ENCODE measurements at places on chromosomes 6 and 20.

- no peak for DNase-seq
Measured at GRCh38 chr20:6784210-6784631, 16.7 kb downstream of the BMP2 start.

DNA sequence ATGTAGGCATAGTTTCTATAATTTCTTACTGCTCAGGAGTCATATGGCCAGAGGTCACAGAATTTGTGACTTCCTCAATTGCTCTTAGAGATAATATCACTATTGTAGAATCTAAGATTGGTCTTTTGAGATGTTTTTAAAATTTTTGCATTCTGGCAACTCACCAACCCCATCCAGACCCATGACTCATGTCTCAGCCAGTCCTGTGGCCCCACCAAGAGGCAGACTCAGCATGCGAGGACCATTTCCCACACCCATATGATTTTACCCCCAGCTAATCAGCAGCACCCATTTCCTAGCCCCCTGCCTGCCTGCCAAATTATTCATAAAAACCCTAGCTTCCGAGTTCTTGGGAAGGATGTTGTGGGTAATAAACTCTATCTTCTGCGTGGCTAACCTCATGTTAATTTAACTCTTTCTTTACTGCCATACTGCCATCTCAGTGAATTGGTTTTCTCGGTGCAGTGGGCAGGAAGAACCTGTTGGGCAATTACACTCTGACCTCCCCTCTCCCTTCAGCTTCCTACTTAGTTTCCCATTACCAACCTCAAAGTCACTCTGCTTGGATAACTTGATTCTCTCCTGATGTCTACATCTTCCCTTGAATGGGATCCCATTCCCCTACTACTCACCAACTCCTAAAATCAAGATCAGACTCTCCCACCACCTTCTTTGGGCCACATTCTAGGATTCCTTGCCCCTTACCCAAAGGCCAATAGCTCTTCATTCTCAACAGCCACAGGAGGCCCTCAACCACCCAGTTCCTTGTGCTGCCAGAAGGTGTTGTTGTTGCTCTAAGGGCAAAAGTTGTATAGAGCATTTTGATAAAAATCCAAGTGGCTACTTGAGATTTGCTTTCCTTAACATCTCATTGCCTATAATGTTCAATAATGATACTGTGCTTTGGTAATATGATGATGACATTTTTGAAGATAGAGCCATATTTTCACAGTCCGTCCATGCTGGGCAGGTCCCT lies 16.2 kb upstream of the IYD start:
- no peak for DNase-seq

DNA sequence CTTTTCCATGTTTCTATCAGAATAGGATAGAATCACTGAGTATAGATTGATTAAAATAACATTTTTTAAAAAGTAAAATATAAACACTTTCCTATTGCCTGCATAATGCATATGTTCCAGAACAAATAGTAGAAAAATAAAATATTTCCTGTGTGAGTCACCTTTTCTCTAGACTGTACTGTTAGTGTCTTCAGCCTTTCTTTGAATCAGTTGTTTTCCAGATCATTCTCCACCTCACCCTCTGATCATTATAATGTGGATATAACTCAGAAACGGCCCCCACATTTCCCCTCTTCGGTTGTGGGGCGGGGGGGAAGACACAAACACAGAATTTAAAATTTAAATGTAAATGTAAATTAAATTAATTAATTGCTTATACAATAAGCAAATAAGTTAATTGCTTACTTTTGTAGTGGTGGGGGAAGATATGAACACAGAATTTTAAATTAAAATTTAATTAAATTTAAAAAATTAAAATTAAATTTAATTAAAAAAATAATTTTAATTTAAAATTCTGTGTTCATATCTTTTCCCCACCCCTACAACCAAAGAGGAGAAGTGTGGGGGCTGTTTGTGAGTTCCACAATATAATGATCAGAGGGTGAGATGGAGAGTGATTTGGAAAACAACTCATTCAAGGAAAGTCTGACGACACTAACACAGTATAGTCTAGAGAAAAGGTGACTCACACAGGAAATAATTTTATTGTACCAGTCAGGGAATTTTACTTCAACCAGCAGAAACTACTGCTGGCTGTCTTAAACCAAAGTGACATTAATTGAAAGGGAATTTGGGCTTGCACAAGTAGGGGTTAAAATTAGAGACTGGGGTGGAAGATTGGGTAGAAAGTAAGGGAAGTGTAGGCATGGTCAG lies 37.1 kb upstream of the PROKR2 start:
- DNase-seq, result no peak

GRCh38 chr6:164247106-164247505 lies 832.6 kb downstream of the QKI start:
- DNase-seq, result no peak

GRCh38 chr20:11717562-11717961 lies 200.1 kb upstream of the BTBD3 start:
- no peak for DNase-seq

- DNase-seq, result no peak
Measured at GRCh38 chr20:15138548-15139126, 801.2 kb upstream of the FLRT3 start.

DNA sequence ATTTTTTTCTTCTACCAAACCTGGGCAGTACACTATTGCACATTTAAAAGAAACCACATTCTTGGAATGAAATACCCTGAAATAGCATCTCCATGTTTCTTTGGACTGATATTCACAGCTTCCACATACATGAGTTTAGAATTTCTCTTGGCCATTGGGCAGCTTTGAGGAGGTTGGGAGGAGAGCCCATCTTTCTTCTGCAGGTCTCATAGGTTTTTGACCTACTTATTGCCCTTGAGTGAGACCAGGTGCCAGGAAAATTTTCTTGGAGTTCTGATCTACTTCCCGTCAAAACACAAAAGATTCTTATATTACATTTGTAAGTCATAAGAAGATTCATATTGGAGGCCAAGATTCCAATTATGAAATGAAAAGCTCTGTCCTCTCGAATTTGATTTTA lies 212.0 kb downstream of the IBTK start:
- no peak for DNase-seq

- no peak for DNase-seq
Measured at GRCh38 chr20:39429726-39430125, 467.6 kb downstream of the DHX35 start.

GRCh38 chr6:7897461-7898192 lies 13.0 kb downstream of the TXNDC5 start:
- no peak for DNase-seq

DNA sequence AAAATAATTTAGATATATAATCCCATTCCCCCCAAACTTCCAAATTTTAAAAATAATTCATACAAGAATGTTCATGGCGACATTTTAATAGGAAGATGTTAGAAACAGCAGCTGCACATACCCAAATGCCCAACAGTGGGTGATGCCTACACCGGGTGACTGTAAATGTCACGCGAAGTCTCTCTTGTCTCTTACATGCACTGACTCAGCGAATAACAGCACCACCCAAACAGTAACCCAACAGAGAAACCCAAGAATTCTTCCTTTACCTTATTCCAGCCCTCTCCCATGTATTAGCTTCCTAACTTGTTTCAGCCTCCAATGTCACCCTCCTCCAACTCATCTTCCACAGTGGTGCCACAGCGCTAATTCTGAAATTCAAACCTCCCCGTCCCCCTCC lies 74.5 kb upstream of the E2F3 start:
- no peak for DNase-seq

- DNase-seq, result peak; percentile 70
Measured at GRCh38 chr20:33667676-33668465, 1.1 kb downstream of the ACTL10 start.

GRCh38 chr6:139577763-139578604 lies 203.5 kb upstream of the CITED2 start:
- no peak for DNase-seq

DNA sequence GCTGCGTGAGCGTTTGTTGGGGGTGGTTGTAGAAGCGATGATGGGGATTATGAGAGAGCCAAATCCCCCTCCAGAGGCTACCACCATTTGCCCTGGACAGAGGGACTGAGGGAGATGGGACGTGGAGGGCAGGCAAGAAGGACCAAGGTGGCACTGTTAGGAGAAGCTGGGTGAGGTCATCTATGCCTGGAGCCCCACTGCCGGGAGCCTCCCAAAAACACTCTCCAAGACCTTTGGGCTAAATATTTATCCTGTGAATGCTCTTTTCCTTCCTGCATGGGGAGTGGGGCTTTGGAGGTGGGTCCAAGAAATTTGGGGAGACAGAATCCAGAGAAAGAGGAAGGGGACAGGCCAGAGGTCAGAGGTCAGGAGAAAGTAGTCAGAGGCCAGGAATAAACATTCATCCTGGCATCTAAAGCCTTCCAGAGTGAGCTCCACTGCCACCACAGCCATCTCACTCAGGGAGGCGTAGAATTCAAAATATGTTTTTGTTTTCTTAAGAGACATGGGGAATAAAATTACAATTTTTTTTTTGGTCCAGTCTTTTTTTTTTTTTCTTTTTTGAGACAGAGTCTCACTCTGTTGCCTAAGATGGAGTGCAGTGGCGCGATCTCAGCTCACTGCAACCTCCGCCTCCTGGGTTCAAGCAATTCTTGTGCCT lies 17.8 kb upstream of the PTGIS start:
- DNase-seq, result no peak

DNA sequence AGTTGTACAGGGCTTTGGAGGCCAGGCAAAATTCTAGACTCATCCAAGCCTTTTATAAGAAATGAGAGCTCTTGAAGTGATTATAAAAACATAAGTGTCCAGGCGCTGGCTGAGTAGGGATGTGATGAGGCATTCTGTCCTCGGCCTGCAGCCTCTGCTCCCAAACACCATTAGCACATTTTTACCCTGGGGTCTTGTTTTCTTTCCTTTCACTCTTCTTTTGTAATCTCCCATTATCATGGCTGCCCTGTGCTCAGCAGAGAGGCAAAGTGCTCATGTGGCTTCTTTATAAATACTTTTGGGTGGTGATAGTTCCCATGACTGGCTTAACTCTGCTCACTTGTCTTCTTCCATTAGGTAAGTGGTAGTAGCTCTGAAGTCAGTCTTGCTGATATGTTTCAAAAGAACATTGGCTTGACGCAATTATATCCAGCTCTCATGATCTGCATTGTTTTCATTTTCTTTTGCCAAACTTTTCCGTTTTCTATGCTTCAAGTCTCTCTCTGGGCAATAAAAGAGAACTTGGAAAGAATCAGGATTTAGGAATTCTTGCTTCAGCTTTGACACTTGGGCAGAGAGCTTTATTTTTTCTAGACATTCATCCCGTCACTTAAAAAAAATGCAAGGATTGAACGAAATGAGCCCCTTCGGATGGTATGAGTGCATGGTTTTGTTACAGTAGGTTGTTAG lies 61.1 kb downstream of the CAP2 start:
- DNase-seq, result no peak

DNA sequence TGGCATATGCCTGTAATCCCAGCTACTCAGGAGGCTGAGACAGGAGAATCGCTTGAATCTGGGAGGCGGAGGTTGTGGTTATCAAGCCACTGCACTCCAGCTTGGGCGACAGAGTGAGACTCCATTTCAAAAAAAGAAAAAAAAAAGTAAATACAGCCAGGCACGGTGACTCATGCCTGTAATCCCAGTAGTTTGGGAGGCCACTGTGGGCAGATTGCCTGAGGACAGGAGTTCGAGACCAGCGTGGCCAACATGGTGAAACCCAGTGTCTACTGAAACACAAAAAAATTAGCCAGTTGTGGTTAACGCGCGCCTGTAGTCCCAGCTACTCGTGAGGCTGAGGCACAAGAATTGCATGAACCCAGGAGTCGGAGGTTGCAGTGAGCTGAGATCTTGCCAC lies 1.5 kb upstream of the NINL start:
- DNase-seq, result no peak

GRCh38 chr20:2835331-2835796 lies 5.1 kb downstream of the PCED1A start:
- no peak for DNase-seq

- no peak for DNase-seq
Measured at GRCh38 chr6:34114695-34115402, 31.0 kb downstream of the GRM4 start.

- no peak for DNase-seq
Measured at GRCh38 chr20:32362901-32363364, 4.8 kb downstream of the ASXL1 start.

GRCh38 chr20:63180569-63181185 lies 35.3 kb downstream of the YTHDF1 start:
- DNase-seq, result no peak

DNA sequence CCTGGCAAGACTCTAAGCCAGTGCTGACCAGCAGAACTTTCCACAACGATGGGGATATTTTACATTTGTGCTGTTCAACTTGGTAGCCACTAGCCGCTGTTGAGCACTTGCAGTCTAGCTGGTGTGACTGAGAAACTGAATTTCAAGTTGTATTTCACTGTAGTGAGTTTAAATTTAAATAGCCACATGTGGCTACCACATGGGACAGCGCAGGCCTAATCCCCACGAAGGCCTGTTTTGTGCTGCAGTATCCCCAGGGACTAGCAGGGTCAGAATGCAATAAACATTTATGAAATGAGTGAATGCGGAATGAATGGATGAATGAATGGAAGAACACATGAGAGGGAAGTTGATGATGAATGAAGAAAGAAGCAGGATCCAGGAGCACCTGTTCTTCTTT lies 115.8 kb downstream of the TRERF1 start:
- no peak for DNase-seq

- DNase-seq, result no peak
Measured at GRCh38 chr6:57137350-57137749, 34.8 kb upstream of the BAG2 start.

- no peak for DNase-seq
Measured at GRCh38 chr6:45310118-45310788, 17.9 kb upstream of the RUNX2 start.

GRCh38 chr6:161736326-161736725 lies 462.5 kb upstream of the AGPAT4 start:
- DNase-seq, result no peak

DNA sequence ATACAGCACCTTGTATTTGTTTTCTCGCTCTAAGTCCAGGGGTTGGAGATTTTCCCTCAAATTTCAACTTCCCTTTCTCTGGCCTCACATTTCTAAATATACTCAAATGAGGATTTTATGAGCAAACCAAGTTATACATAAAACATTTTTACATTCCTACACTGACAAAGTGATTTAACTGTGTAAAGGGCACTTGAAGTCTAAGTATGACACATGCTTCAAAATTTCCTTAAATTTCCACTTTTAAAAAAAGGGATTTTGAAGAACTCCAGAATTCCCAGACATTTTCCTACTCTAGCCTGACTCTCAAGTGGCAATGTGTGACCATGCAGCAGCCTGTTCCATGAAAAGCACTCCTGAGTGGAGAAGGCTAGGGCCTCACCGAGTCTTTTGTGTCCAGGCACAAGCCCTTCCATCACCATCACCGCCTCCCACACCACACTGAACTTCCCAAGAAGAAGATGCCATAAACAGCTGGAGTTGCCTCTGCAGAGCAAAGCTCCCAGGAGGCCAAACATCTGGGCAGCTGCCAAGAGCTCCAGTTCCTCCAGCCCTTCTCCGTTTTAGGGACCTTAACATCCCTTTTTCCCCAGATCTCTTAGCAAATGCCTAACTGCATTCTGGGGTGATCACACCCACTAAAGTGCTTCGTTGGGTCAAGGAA lies 68.9 kb downstream of the NCR2 start:
- DNase-seq, result no peak

DNA sequence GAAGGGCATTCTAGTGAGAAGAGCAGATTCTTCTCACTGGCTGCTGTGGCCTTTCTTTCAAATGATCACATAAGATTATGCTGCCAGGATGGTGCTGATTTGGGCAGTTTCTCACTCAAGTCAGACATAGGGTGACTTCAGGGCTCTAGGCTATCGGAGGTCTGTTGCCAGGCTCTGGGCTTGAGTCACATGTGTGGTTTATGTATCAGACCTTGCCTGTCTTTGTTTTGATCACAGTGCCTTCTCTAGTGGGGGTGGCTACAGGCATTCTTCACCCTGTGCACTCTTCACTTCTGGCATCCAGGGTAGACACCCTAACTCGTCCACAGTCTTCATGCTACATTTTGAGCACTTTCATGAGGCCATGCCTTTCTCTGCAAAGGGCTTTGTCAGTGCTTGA lies 823.7 kb upstream of the MAN1A1 start:
- DNase-seq, result no peak
